ENCODE measurements at places on chromosomes 1 and 21. TPM values are rescaled to one million over a fixed set of nuclear protein-coding genes. Genes with fewer than 3 reads are reported as not detected.

DNA sequence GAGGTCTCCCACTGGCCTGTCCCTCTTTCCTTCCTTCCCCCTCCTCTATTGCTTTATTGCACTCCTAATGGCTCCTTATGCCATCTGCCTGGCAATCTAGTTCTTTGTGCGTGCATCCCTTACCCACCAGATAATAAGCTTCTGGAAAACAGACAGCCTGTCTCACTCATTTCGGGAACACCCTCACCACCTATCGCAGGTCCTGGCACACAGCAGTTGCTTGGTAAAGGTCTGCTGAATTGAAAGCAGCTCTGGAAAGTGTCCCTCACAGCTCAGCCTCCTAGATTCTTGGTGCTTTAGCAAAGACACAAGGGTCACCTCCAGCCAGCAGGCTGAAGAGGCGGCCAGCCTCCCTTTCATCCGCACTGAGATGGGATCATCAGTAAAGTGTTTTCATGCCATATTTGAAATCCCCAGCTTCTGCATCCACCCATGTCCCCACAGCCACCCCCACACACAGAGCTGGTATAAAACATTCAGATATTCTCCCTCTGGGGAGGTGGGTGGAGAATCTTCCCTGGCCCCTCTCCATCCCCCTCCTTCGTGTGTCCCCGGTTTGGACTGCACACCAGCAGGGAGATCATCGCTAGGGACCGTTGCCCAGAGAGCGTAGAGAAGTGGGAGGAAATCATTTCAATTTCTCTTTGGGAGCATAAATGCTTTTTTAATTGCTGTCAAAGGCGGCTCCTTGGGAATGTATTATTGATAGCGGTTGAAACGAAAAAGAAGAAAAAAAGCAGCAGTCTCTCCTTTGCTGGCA is 29.1 kb upstream of the ATP2B4 start:
- DNase-seq, result no peak

DNA sequence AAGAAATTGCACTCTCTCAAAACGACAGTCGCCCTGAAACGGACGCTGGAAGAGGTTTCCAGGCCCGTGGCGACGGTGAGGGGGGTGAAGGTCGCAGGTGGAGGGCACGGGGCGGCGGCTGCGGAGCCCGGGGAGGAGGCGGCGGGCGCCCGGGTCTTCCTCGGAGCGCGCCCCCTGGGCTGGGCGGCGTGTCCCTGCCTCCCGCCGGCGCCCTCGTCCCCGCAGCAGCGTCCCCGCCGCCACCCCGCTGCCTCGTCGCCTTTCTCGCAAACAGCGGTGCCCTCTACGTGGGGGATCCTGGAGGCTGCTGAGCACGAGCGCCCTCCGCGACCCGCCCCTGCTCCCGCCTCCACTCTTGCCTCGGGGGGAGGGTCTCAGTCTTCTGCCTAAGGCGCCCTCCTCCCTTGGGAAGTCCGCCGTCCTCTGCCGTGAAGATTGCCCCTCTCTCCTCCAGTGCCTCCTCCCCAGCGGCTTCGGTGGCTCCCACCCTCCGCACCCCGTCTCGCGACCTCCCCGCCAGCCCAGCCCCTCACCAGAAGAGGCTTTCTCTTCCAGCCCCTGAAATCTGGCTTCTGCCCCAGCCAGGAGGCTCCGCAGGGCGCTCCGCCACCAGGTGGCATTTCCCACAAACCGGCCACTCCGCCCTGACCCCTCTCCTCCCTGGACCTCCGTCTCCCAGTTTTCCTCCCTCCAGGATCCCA is 227.4 kb downstream of the SDCCAG8 start:
- no peak for DNase-seq

DNA sequence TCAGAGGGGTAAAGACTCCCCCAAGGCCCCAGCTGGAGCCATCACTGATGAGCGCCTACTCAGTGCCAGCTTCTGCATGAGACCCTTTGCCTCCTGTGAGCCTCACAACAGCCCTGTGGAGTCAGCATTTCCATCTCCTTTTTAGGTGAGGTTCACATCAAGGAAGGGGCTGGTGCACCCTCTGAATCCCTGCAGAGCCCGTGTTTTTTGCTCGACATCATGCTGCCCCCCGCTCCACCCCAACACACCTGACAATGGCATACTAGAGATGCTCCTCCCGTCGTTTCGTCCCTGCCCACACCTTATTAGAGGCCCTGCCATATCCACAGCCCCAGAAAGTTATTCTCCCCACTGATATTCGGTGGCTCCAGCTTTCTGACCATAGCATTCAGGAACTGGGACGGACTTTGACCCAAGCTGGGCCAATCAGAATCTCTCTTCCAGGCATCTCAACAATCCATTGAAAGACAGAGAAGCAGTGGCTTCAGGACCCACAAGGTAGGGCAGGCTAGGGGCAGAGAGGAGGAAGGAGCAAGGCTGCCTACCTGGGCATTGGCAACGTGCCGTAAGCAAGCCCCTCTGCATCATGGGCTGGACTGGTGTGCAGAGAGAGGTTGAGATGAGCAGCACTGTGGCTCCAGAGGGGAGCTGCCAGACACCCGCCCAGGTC is 32.7 kb downstream of the EPHA10 start:
- no peak for DNase-seq

CA6 gene
- not detected for total RNA-seq

DNA sequence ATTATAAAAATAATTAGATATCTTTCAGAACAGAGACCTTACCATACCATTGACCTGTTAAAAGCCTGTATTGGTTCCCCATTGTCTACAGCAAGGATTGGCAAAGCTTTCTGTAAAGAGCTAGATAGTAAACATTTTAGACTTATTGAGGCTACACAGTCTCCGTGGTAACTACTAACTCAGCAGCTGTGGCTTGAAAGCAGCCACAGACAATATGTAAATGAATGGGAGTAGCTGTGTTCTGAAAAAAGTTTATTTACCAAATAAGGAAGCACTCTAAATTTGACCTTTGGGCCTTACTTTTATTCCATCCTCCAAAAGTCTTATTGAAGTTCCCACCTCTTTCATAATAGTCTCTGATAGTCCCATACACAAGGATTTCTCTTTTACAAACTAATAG is 39.7 kb downstream of the NUP210L start:
- no peak for DNase-seq

GRCh38 chr1:175683491-175684298 is 59.7 kb downstream of the TNR start:
- DNase-seq, result no peak
